ENCODE measurements at places on chromosomes 13 and 19.

GRCh38 chr19:6729573-6730152 is 7.7 kb downstream of the GPR108 start:
- no peak for DNase-seq

DNA sequence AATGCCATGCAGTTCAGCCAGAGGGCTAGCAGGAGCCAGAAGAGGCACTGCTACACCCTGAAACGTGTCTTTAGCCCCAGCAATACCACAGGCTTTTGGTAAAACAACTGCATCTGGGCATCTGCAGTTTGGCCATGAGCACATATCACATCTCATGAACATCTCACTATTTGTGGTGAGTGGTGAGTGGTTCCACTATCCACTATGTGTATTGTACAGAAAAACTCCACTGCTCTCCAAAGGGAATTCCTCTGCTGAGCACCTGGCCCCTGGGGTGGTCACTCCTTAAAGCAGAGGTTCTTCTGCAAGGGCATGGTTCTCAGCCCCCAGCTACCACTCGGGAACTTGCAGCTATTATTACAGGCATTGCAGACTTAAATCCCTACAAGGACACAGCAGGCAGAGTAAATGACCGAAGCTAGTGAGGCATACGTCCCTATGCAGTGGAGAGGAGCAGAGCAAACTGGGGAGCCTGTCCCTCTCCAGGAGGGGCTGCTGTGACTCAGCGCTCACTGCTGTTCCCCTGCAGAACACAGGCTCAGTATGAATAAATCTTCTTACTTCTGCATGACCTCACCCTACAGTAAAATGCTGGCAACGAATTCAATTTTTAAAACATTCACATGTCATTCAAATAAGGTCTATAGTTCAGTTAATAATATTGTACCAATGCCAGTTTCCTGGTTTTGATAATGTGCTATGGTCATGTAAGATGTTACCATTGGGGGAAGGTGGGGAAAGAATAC is 332.4 kb upstream of the ZNF507 start:
- DNase-seq, result no peak

- no peak for DNase-seq
Observed at GRCh38 chr19:1257475-1258162, 9.2 kb downstream of the MIDN start.

DNA sequence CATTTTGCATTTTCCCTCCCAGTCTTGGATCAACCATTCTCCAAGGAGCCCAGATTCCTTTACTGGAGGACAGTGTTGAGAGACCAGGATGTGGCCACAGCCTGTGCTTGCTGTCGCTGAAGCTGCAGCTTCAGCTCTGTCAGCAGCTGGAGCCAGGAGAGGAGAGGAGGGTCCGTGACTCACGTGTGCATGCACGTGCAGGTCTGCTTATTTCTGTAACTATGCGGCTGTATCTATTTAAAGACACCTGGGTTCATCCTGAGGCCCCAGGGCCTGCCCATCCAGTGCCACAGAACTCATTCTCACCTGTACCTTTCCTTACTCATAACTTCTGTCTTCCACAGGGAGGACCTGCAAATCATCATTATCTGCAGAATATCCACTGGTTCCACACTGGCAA is 8.2 kb upstream of the LAMP1 start:
- no peak for DNase-seq

DNA sequence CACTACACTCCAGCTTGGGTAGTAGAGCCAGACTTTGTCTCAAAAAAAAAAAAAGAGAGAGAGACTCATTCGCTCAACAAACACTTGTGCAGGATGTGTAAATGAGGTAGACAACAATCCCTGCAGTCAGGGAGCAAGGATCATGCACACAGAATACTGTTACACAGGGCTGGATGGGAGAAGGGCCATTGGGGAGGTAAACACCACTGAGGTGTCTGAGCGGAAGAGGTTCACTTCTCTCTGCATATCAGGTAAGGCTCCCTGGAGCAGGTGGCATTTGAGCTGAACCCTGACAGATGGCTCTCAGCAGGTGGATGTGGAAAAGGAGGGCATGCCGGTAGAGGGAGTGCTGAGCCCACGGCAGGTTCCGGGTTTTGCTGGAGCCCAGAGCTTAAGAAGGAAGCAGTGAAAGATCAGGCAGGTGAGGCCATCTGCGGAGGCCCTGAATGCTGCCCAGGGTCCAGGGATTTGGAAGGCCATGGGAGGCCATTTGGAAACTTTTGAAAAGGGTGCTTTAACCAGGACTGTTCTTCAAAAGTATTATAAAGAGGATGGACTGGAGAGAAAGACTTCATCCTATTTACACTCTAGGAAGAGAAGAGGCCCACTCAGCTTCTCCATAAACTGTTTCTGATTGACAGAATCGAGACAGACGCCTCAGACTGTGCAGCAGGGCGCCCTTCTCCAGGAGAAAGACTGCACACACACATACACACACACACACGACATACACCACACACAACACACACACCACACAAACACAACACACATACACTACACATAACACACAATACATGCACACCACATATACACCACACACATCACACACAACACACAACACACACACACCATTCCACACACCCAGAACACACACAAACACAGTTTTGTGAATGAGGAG is 199.4 kb downstream of the USP12 start:
- DNase-seq, result peak; percentile 24

- no peak for DNase-seq
Observed at GRCh38 chr13:73081256-73081915, 22.6 kb downstream of the KLF5 start.

DNA sequence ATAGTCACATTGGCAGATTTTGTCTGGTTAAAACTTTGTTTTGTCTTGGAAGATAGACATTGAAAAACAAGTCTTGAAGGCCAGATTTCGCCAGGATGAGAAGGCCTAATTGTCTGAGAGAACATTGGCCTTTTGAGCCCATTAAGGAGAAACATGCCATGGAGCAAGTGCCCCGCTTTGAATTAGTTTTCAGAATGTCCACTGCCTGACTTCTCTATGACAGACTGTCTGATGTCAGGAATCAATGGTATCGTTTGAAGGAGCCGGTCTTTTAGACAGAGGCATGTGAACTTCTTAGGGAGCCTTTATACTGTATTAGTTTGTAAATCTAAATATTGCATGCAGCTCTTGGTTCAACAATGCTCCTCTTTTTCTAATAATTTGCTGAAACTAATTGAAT is 155.9 kb downstream of the DLEU7 start:
- no peak for DNase-seq

DNA sequence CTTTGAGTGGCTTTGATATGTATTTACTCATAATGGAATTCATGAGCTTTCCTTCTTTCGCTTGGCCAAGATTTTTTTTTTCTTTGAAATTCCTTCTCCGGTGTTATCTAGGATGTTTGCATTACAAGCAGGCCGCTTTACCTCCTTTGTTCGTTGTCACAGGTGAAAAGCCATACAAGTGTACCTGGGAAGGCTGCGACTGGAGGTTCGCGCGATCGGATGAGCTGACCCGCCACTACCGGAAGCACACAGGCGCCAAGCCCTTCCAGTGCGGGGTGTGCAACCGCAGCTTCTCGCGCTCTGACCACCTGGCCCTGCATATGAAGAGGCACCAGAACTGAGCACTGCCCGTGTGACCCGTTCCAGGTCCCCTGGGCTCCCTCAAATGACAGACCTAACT is 16.7 kb downstream of the KLF5 start:
- no peak for DNase-seq

DNA sequence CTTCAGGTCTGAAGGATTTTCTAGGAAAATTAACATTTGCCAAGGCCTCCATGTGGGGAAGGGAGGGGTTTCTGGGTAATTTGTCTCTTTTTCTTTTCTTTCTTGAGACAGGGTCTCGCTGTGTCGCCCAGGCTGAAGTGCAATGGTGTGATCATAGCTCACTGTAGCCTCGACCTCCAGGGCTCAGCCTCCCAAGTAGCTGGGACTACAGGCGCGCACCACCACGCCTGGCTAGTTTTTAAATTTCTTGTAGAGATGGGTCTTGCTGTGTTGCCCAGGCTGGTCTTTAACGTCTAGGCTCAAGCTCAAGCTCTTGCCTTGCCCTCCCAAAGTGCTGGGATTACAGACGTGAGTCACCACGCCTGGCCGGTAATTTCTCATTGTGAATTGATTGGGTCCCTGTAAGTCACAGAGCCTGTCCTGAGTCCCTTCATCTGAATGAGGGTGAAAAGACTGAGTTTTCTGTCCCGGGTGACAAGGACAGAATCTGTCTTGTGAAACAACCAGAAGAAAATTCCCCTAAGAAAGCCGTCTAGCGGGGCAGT is 10.0 kb upstream of the SPC24 start:
- DNase-seq, result no peak

- DNase-seq, result peak; percentile 34
Observed at GRCh38 chr19:46515879-46516350, 20.2 kb upstream of the PNMA8B start.

DNA sequence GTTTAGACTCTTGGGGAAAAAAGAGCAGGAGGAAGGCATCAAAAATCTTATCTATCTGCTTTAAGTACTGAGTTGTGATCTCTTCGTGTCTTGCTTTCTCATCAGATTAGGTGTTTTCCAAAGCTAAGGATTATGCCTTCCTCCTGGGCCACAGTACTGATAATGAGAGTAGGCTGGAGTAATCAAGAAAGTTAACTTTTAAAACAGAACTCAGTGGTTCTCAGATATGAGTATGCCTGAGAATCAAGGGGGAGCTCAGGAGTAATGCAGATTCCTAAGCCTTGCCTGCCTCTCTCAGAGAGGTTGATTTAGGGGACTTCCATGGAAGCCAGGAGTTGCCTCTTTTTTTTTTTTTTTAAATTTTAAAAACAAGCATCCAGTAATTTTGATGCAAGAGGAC is 23.5 kb downstream of the CDADC1 start:
- no peak for DNase-seq

- no peak for DNase-seq
Observed at GRCh38 chr13:37448153-37448552, 150.4 kb downstream of the POSTN start.

DNA sequence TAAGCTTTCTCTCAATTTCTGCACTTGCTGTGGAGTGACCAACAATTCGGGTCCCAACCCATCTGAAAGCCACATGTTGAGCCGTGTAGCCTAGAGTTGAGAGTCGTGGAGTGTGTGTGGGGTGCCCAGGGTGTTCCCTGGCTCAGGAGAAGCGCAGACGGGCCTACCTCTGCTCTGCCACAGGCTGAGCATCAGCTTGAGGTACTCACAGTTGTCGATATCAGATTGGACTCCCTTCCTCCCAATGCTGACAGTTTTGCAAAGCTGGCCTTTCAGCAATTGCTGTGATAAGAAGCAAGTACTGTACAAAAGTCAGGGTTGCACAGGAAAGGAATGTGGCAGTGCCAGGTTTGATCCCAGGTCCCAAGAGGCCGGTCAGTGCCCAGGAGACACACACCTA is 133.4 kb upstream of the SPACA7 start:
- no peak for DNase-seq

GRCh38 chr13:78659732-78660494 is 958 bp upstream of the OBI1 start:
- DNase-seq, result no peak

GRCh38 chr13:106503730-106504453 is 31.6 kb downstream of the EFNB2 start:
- DNase-seq, result no peak

DNA sequence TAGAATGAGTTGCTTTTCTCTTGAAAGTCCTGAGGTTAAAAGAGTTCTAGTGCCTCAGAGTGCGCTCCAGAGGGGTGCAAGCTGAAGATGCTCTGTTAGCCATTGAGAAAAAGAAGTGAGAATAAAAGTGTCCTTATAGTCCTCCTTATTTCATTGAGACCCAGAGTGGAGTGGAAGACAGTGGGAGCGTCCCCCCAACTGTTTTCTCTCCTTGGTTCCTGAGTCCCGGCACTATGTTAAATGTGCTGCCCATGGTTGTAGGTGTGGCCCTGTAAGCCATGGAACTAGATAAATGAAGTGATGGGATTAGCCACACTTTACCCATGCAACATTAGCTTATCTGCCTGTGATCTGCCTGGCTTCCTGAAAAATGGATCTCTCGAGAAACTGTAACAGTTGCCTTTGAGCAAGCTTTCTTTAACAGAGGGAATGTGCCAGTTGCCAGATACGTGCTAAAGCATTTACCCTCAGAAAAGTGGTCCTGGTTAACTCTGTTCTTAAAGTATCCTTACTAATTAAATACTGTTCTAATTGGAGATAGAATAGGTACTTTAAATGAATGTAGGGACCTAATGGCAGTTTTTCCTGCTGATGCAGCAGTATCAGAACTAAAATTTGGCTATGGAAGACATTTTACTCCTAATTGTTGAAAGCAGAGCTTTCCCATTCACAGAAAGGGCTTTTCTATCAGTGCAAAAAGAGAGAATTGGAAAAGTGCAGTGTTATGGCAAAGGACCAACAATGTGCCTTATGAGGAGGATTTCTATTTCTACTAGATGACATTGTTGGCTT is 21.4 kb upstream of the PSG9 start:
- no peak for DNase-seq

DNA sequence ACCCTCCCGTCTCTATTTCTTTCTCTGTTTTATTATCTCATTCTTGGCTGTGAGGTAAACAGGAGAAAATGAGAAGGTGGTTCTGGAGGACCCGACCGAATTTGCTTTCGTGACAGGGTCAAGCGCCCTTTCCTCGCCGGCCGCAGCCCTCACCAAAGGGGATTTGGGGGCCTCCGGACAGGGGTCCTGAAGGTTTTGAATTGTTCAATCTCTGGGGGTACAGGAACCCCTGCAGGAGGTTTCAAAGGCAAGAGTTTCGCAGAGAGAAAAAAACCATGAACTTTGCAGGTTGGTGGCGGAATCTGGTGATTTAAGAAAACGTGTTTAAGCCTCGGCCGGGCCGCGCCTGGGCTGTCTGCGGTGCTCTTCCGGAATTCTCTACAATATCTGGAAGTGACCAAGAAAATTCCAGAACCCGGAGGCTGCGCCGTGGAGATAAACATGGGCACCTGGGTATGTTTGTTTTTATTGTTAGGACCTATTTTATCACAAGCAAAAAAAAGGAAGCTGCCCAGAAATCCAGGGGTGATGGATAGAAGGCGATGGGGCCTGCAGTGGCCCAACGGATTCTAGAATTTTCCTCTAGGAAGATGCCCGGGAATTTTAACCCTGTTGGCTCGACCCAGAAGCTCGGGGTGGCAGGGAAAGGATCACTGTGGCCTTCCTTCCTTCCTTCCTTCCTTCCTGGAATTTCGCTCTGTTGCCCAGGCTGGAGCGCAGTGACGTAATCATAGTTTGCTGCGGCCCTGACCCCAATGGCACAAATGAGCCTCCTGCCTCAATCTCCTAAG is 14.2 kb upstream of the PTBP1 start:
- DNase-seq, result no peak

DNA sequence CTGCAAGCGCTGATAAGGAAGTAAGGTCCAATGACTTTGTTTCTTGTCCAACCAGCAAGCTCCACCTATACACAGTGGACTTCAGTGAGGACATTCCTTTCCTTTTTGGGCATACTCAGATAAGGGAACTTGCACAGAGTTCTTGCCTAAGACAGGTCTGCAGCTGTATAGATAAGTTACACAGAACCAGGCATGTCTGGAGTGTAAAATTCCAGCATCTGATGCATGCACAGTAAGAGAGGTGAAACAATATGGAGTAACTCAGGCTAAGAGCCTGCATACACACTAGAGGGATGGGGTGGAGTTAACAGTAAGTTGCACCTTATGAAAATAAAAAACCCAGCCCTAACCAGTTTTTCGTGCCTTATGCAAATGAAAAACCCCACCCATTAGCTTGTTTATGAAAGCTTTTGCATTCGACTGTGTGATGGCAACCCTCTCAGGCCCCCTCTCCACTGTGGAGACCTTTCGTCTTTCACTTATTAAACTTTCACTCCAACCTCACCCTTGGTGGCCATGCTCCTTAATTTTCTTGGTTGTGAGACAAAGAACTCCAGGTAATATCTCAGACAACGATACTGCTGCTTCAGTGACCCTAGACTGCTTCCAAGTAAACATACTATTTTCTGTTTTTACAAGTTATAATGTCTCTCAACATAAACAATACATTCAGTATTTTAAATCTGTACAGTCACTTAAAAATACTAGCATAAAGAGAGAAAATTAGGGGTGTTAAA is 2859.0 kb upstream of the PCDH20 start:
- DNase-seq, result no peak
